ENCODE measurements at places on chromosomes 3 and 15.
A peak's percentile ranks its signal among the peaks of the same experiment; 100 is the strongest.

GRCh38 chr15:92306663-92307062, 87.0 kb upstream of the ST8SIA2 start:
- no peak for DNase-seq

GRCh38 chr3:17342119-17342518, 400.3 kb downstream of the TBC1D5 start:
- DNase-seq: no peak

DNA sequence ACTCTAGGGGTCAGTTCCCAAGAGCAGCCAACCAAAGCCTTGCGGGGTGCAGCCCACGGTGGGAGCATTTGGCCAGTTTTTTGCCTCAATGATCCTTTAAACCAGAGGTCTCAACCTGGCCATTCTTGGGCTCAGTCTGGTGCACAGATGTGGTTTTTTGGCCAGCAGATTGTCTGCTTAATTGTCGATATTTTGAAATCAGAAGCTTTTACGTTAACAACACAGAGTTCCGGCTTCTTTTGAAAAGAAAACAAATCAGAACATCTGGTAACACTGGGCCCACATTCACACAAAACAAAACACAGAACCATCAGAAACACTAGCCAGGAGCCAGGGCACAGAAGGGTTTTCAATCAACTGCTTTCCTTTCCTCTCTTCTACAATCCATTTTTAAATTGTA, 127.7 kb downstream of the XXYLT1 start:
- no peak for DNase-seq

GRCh38 chr15:75599401-75599800, 20.3 kb upstream of the PTPN9 start:
- DNase-seq: no peak

DNA sequence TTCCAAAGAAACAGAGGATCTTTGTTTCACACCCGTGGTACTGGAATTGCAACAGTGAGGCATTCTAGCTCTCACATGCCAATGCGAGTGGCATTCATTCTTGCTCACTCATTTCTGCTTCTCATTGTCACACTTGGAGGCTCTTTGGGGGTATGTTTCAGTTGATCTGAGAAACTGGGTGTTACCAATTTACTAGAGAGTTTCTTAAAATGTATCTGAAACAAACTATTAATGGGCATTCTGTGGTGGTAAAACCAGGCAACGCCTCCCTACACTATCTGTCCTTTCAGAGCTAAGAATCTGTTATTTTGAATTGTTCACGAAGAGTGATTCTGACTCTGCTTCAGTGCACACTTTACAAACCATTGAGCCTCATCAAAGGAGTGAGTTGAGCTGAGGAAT, 140.6 kb upstream of the BHLHE40 start:
- no peak for DNase-seq

DNA sequence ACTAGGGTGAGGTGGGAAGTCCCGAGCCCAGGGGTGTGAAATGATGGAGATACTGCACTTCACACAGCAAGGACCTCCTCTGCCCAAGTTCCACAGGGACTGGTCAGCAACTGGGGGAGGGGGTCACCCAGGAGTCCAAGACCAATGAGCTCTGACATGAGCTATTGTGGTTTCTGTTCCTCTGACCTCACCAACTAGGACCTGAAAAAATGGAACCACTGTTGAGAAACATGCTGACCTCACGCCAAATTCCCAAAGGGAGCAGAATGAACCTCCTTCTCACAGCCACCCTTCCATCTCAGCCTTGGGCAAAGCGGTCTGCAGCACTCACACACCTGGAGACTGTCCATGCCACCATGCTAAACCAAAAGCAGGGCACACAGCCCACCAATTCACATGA, 69.3 kb downstream of the LRIG1 start:
- no peak for DNase-seq

GRCh38 chr3:190617185-190617584, 103.3 kb downstream of the IL1RAP start:
- no peak for DNase-seq

DNA sequence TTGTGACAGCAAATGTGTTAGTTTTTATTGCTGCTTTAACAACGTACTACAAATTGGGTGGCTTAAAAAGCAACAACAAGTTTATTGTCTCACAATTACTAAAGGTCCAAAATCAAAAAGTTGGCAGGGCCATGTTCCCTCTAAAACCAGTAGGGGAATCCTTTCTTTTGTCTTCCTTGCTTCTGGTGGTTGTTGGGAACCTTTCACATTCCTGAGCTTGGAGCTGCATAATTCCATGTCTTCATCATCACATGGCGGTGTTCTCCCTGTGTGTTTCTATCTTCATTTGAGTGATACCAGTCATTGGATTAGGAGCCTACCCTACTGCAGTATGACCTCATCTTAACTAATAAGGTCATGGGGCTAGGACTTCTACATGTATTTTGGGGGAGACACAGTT, 7.4 kb downstream of the SPRED1 start:
- DNase-seq: no peak

DNA sequence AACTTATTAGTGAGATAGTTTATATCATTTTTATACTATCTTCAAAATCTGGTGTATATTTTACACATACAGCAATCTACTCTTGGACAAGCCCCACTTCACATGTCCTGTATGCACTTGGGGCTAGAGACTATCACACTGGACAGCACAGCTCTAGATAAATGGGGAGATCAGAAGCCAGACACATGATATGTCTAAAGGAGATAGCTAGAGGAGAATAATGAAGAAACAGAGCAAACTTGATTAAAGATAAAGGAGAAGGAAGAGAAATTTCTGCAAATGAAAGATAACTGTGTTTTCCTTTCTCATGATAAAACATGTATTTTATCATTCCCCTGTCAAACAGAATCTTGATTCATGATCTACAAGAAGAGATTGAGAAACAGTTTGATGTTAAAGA, 13.0 kb downstream of the CPA3 start:
- no peak for DNase-seq

DNA sequence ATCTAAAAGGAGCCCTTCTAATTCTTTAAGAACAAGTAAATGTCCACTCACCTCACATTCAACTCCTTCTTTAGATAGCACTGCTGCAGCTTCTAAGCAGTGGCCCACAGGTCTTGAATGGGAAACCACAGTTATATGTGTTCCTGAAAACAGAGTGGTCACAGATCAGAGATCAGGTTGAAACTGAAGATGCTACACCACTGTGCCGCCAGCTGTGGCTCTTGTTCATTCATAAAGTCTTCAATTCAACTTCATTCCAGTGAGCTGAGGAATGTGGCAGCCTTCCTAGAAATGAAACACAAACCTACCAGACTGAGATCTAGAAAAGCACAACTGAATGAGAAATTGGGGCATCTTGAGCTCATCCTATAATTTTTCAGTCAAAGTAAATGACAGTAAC, 4.0 kb downstream of the PDHB start:
- no peak for DNase-seq

DNA sequence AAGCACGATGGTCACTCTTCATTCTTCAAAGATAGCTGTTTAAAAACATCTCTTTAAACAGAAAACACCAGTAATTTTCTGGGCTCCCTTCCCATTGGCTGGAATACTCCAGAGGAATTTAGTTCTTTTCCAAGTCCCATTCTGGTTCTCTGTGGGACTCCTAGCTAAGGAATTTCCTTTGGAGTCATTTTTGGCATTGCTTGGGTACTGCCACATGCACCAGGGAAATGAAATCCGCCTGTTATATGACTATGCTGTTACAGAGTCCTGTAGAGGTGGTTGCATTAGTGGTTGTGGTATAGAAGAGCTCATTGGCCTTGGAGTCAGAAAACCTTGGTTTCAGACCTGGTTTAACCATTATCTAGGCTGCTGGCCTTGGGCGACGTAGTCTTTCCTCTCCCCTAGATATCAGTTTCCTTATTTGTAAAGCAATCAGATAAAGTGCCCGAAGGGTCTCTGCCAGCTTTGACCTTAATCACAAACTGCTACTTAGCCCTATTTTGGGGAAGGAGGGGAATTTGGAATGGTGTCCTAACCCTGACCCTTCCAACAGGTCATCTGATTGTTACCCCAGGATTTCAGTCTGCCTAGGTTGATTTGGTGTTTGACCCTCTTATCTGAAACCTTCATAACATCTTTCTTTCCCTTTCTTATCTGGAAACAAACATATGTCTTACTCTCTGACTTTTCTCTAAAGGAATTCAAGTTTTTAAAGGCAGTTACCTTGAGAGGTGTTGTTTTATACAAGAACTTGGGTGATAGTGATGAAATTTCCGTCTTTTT, 13.4 kb downstream of the RTP1 start:
- DNase-seq: no peak

GRCh38 chr15:25527118-25527517, 88.3 kb upstream of the UBE3A start:
- no peak for DNase-seq

GRCh38 chr15:60369696-60370095, 28.1 kb downstream of the ANXA2 start:
- DNase-seq: no peak

DNA sequence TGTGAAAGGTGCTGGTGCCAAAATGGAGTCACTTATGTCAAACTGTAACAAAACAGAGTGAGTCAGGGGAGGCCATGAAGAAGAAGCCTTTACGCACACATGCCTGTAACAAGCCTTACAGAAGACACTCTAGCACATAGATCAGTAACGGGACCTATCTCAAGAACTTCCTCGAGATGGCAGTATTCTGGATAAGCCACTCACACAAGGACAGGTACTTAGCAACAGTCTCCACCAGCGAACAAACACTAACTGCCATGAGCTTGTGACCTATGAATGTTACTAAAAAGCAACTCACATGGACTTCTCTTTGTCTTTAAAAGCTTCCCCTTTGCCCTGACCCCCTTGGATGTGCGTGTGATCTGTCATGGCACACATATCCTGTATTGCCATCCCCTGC, 235.1 kb downstream of the CD47 start:
- peak; percentile 9 for DNase-seq

DNA sequence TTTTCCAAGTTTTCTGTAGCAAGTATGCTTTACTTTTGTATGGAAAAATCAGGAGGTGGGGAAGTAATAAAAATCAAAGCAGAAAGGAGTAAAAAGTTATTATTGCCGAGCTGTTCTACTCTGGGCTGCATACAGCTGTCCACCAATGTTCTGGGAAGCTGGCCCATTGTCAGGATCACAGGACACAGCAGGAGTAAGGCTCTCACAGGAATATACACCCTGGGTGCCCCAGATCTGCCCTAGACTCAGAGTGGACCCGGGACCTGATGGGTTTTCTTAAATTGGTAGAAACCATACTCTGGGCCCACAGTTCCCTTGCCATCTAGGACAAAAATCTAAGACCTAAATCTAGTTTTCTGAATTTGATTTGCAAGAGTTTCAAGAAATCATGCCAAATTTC, 60.4 kb downstream of the TNIK start:
- no peak for DNase-seq

DNA sequence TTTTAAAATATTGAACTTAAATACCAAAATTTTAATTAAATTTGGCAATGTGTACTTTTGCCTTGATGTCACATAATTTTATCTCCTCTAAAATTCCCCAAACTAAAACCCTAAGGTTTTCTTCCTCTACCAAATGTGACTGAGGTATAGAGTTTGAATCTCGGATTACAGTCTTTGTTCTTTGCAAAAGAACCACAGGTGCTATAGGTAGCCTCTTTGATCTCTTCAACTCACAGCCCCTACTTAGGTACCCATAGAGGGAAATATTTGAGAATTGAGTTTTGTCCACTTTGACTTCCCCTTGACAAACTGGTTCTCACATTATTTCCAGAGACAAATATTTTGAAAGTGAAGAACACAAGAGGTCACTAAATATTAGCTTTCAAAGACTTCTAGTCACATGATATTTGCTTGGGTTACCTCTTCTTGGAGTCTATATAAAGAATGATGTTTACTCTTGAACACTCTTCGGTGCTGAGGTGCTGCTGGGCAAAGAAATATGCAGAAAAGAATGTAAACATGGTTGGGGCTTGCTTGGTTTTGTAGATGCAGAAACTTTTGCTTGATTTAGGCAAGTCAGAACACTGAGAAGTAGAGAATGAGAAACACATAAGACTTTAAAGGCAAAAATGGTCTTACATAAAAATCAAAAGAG, 120.8 kb upstream of the MCTP2 start:
- DNase-seq: no peak

DNA sequence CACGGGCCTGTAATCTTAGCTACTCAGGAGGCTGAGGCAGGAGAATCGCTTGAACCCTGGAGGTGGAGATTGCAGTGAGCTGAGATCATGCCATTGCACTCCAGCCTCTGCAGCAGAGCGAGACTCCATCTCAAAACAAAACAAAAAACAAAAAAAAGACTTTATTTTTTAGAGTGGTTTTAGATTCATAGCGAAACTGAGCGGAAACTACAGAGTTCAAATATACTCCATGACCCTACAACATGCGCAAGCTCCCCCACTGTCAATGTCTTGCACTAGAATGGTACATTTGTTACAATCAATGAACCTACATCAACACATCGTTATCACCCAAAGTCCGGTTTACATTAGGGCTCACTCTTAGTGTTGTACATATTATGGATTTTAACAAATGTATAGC, 2.2 kb upstream of the CRTAP start:
- no peak for DNase-seq

DNA sequence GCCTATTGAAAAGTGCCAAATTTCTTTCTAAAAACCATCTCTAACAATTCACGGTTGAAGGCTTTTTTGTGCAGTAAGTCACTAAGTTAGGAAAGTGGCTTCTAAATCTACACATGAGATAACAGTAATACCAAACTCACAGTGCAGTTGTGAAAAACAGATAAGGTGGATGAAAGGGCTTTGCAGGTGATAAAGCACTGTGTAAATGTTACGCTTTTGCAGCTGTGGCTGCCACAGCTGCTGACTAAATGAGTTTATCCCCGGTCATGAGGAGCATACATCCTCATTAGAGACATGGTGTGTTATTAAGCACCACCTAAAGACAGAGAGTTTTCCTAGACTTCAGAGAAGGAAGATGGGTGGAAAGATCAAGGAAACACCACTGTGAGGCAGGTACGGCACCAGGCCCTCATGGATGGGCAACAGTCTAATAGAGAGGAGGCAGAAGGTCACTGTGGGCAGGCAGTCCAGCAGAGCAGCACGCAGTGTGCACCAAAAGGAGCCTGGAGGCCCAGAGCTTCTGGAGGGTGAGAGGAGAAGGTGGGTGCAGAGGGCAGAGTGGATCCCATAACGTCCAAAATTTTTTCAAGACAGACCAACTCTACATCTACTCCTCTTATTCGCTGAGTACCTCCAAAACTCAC, 68.5 kb downstream of the FMN1 start:
- peak; percentile 83 for DNase-seq
